Progenitor cell of endocrine pancreas (in vitro differentiated cells): ENCODE measurements at places on chromosomes 4 and X.

GRCh38 chr4:36004204-36004851, 240.0 kb downstream of the ARAP2 start:
- H3K27ac ChIP-seq: no peak overlapping the region
- no peaks in the 10 kb centered on the region for H3K27me3 ChIP-seq
- H3K4me3 ChIP-seq: no peak overlapping the region
- H3K4me1 ChIP-seq: no peaks in the 10 kb centered on the region

- H3K36me3 ChIP-seq: peaks cover 2% of the 10 kb centered on the region
- H3K27ac ChIP-seq: no peak overlapping the region
- no peak overlapping the region for H3K4me3 ChIP-seq
Measured at GRCh38 chr4:157803421-157803820, 369.4 kb downstream of the GASK1B start.

DNA sequence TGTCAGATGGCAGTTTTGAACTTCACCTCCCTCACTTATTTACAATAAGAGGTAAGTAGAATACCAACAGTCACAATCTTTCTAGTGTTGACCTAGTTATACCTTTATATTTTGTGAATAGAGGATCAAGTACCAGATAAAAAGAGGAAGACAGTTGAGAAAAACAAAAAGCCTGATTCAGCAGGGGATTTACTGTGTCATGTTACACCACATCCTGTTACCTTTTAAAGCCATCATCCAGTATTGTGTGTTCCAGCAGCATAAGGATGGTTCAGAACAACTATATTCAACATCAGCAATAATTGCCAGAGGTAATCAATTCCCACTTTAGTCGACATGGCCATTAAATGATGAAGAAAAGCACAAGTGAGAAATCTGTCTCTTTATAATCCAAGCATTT, 21.3 kb upstream of the CXCL6 start:
- DNase-seq: no peak
- H3K36me3 ChIP-seq: no peaks in the 10 kb centered on the region
- H3K27ac ChIP-seq: no peak overlapping the region
- H3K27me3 ChIP-seq: peaks cover 4% of the 10 kb centered on the region
- no peaks in the 10 kb centered on the region for H3K4me1 ChIP-seq

DNA sequence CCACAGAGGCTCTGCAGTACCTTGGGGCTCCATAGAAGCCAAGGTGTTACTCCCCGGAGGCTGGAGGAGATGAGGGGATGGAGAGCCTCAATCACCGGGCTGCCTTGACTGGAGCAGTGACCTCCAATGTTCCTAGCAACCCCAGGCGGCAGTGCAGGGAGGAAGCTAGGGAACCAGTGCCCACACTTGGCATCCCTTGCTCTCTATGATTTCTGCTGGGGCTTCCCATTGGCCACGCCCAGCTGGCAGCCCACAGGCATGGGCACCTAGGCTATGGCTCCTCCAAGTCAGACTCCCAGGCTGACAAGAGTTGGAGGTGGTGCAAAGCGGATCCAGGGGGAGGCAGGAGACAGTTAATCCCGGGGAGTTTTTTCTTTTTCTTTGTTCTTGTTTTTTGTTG, 229.7 kb downstream of the EVC2 start:
- no peak for DNase-seq
- H3K36me3 ChIP-seq: no peaks in the 10 kb centered on the region
- H3K27ac ChIP-seq: no peak overlapping the region
- no peak overlapping the region for H3K4me3 ChIP-seq
